ENCODE measurements at places on chromosomes 2 and 18.

DNA sequence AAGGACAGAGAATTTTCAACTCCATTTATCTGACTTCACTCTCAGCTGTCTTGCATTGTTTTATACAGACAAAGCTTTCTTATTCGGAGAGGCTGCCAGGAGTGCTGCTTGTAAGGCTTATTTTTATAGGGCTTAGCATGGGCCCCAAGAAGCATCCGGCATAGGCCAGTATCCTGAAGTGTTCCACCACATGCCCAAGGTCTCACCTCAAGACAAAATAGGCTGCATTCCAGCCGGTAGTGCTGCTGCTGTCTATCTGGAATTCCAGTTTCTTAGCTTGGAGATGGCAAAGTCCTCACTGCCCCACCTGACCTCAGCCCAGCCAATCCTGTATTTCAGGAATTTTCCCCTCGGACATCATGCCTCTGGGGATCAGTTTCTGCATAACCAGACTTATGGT lies 47.6 kb upstream of the MCFD2 start:
- peaks cover 27% of the 10 kb centered on the region for H3K36me3 ChIP-seq
- peak overlapping the region; percentile 85 for H3K27ac ChIP-seq
- no peak for DNase-seq
- no peak overlapping the region for H3K4me3 ChIP-seq

GRCh38 chr2:70111752-70112591 lies 24.7 kb downstream of the PCBP1 start:
- H3K36me3 ChIP-seq = no peaks in the 10 kb centered on the region
- peak overlapping the region; percentile 63 for H3K4me3 ChIP-seq
- H3K27me3 ChIP-seq = no peaks in the 10 kb centered on the region

DNA sequence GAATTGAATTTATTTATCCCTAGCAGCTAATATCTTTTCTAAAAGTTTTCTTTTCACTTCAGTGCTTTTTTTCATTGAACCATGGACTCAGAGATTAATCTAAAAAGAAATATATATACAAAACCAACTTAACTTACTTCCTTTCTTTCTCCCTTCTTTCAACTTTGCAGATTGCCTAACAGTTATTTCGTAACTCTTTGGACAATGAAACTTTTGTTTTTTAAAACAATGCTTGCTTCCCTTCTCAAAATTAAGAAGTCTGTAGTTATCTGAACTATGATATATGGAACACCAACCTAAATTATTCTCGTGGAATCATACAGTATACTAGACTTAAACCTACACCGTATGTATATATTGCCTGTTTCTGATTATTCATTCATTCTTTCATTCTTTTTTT lies 62.9 kb downstream of the MIB1 start:
- no peak for DNase-seq
- H3K36me3 ChIP-seq = peaks cover 26% of the 10 kb centered on the region
- no peak overlapping the region for H3K27ac ChIP-seq
- no peaks in the 10 kb centered on the region for H3K27me3 ChIP-seq
- H3K4me3 ChIP-seq = no peak overlapping the region
- H3K4me1 ChIP-seq = peaks cover 21% of the 10 kb centered on the region

DNA sequence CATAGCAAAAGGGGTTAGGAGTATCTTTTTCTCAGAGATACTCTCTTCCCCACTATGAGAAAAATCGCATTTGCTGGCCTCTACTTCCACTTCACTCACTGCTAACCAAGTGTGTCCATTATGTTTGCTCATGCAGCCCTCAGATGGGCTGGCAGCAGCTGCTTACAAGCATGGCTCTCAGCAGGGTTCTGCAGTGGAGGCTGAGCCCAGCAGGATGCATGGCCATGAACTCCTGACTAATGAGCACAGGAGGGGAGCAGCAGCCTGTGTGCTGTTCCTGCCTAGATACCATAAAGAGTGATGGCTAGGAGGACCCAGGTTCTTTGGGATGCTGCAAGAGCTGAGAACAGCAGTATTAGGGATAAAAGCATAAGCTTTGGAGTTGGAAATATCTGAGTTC lies 316.9 kb upstream of the THSD7B start:
- H3K27me3 ChIP-seq = no peaks in the 10 kb centered on the region
- no peak overlapping the region for H3K27ac ChIP-seq
- H3K36me3 ChIP-seq = no peaks in the 10 kb centered on the region
- no peak for DNase-seq
- no peaks in the 10 kb centered on the region for H3K4me1 ChIP-seq

- no peaks in the 10 kb centered on the region for H3K27me3 ChIP-seq
- no peak overlapping the region for H3K4me3 ChIP-seq
- DNase-seq = no peak
- H3K4me1 ChIP-seq = no peaks in the 10 kb centered on the region
- H3K27ac ChIP-seq = no peak overlapping the region
Observed at GRCh38 chr2:193943406-193943960, 1713.5 kb upstream of the SLC39A10 start.

DNA sequence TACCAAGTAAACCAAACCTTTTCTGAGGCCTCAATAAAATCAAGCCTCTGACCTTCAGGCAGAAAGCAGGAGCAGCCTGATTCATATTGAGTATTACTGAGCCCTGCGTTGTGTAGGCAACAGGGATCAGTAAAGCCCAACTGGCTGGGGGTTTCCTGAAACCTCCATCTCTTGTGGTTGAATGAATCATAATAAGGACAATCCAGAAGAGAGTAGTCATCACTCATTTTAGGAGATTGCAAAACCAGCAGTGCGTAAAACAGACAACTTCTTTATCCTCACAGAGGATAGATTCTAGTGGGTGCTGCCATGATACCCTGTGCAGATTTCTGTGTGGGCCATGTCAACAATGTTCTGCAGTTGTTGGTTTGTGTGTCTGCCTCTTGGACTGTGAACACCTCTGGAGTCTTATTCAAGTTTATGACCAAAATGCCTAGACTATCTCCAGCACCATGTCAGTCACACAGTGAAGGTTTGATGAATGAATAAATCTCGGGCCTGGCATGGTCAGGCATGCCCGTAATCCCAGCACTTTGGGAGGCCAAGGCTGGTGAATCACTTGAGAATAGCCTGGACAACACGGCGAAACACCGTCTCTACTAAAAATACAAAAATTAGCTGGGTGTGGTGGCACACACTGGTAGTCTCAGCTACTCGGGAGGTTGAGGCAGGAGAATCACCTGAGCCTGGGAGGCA lies 51.8 kb upstream of the RAB27B start:
- H3K27me3 ChIP-seq = peaks cover 1% of the 10 kb centered on the region
- peak overlapping the region; percentile 92 for H3K27ac ChIP-seq
- peak; percentile 99 for DNase-seq
- H3K4me3 ChIP-seq = peak overlapping the region; percentile 65
- H3K36me3 ChIP-seq = no peaks in the 10 kb centered on the region
- peaks cover 48% of the 10 kb centered on the region for H3K4me1 ChIP-seq

DNA sequence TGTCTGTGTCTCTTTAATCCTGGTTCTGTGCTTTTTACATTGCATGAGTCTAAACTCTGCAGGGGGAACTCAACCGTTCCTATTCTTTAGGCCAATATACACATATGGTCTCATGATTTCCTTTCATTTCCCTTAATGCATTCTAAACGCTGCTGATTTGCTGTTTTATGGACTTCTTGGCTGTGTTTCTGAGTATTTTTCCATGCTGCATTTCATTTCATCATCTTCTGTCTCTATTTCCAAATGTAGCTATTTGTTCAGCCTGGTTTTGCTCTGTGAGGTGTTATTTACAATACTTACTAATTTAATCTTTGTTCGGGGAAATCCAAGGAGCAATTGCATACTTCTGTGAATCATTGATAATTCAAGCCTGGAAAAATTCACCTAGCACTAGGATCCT lies 897.2 kb downstream of the TSN start:
- H3K4me1 ChIP-seq = peaks cover 7% of the 10 kb centered on the region
- H3K27me3 ChIP-seq = no peaks in the 10 kb centered on the region
- H3K36me3 ChIP-seq = no peaks in the 10 kb centered on the region

DNA sequence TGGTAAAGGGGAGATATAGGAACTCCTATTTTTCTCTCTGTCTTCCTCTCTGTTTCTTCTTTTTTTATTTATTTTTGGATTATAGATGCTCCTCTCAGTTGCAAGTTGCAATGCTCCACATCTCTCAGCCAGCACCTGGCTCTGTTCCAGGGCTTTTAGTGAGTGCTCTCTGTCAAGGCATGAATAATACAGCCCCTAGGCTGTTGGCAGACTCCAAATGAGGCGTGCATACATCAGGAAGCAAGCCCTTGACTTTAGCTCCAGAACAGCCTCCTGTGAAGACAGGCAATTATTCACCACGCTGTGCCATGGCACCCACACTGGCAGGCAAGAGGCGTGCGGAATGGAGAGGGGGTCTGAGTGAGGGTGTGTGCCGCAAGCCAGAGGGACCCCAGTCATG lies 228.1 kb upstream of the PXDN start:
- no peaks in the 10 kb centered on the region for H3K4me1 ChIP-seq
- no peak overlapping the region for H3K4me3 ChIP-seq
- DNase-seq = no peak
- H3K27ac ChIP-seq = no peak overlapping the region
- no peaks in the 10 kb centered on the region for H3K36me3 ChIP-seq

GRCh38 chr2:219552382-219553167 lies 8.7 kb downstream of the TMEM198 start:
- H3K4me3 ChIP-seq = peak overlapping the region; percentile 84
- H3K4me1 ChIP-seq = peaks cover 6% of the 10 kb centered on the region
- no peak overlapping the region for H3K27ac ChIP-seq
- H3K36me3 ChIP-seq = no peaks in the 10 kb centered on the region
